ENCODE measurements at places on chromosomes 7 and 10. TPM values are rescaled to one million over a fixed set of nuclear protein-coding genes. Genes with fewer than 3 reads are reported as not detected.

GRCh38 chr7:34108165-34108564 is 202.8 kb downstream of the BMPER start:
- H3K27ac ChIP-seq = no peak overlapping the region
- H3K36me3 ChIP-seq = no peaks in the 10 kb centered on the region
- H3K4me3 ChIP-seq = no peak overlapping the region

DNA sequence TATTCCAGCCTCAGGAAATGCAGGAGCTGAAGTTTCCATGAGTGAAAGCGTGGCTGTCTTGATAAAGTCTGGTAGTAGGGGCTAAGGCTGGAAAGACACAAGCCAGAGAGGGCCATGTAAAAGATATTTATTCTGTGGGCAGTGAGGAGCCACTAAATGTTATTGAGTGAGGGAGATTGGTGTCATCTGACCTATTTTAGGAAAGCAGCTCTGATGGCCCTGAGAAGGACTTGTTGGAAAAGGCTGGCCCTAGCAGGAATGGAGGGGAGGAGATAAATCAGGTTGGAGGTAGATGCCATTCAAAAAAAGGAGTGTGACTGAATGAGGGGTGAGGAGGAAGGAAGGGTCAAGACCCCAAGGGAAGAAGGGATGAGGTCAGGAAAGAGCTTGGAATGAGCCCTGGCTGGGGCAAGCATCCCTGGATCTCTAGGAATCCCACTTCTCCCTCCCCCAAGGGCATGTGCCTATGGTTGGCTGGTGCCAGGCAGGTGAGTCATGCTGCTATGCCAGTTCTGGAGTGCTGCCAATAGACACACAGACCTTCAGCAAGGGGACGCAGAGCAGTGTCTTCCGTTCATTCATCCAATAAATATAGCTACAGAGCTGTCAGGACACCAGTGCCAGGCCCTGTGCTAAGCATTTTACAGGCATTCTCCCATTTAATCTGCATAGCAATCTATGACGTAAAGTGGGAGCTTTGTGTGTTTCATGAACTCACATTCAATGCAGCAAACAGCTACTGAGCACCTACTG is 2.0 kb downstream of the ANKRD2 start:
- H3K4me3 ChIP-seq = no peak overlapping the region
- H3K4me1 ChIP-seq = no peaks in the 10 kb centered on the region
- no peaks in the 10 kb centered on the region for H3K36me3 ChIP-seq
- H3K27ac ChIP-seq = no peak overlapping the region

The PNLIPRP3 gene
- total RNA-seq = not detected

DNA sequence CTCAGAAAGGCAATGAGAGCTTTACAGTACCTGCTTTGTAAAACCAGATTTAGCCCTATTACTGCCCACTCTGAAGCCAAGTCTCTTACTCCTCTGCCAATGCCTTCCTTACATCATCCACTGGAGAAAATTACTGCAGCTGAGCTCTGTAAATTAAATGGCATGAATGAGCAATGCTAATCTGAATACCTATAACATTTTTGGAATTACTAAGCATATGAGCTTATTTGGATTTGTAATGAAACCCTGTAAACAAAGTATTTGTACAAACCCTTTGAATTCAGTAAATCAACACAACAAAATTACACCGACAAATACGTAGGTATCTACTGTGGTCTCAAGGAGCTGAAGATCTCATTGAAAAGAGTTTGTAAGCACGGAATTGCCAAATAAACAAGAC is 12.1 kb upstream of the CCNY start:
- H3K27me3 ChIP-seq = no peaks in the 10 kb centered on the region
- peaks cover 17% of the 10 kb centered on the region for H3K4me1 ChIP-seq
- no peak overlapping the region for H3K4me3 ChIP-seq
- H3K27ac ChIP-seq = no peak overlapping the region
- peaks cover 26% of the 10 kb centered on the region for H3K36me3 ChIP-seq
- DNase-seq = no peak

- DNase-seq = no peak
- no peaks in the 10 kb centered on the region for H3K36me3 ChIP-seq
- peaks cover 2% of the 10 kb centered on the region for H3K27me3 ChIP-seq
- peaks cover 3% of the 10 kb centered on the region for H3K4me1 ChIP-seq
Measured at GRCh38 chr7:55172881-55173609, 154.2 kb downstream of the EGFR start.

- no peak for DNase-seq
- H3K4me3 ChIP-seq = peak overlapping the region; percentile 68
- no peaks in the 10 kb centered on the region for H3K36me3 ChIP-seq
- H3K27me3 ChIP-seq = no peaks in the 10 kb centered on the region
Measured at GRCh38 chr7:8177109-8177933, 84.6 kb downstream of the ICA1 start.

Data from naive thymus-derived CD8-positive, alpha-beta T cell (primary cell).